ENCODE measurements at places on chromosomes 12 and 14.

GRCh38 chr12:109330282-109331230, 17.1 kb upstream of the MYO1H start:
- no peak for DNase-seq

DNA sequence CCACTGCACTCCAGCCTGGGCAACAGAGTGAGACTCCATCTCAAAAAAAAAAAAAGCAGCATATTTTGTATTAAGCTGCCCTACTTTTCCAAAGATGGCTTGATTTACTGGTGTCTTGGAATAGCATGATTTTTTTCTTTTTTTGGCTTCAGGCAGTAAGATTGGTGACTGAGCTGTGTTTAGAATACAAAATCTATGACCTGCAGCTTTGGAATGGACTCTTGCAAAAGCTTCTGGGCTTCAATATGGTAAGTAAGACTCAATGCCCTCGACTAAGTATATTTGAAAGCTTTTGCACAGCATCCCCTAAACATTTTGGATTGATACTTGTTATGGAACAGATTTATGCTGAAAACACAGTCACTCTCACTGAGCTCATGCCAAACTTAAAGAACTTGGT, 87.8 kb downstream of the KNTC1 start:
- DNase-seq, result no peak

- no peak for DNase-seq
Observed at GRCh38 chr12:116045150-116045549, 232.3 kb downstream of the MED13L start.

- no peak for DNase-seq
Observed at GRCh38 chr12:26469421-26470180, 274.2 kb downstream of the SSPN start.

DNA sequence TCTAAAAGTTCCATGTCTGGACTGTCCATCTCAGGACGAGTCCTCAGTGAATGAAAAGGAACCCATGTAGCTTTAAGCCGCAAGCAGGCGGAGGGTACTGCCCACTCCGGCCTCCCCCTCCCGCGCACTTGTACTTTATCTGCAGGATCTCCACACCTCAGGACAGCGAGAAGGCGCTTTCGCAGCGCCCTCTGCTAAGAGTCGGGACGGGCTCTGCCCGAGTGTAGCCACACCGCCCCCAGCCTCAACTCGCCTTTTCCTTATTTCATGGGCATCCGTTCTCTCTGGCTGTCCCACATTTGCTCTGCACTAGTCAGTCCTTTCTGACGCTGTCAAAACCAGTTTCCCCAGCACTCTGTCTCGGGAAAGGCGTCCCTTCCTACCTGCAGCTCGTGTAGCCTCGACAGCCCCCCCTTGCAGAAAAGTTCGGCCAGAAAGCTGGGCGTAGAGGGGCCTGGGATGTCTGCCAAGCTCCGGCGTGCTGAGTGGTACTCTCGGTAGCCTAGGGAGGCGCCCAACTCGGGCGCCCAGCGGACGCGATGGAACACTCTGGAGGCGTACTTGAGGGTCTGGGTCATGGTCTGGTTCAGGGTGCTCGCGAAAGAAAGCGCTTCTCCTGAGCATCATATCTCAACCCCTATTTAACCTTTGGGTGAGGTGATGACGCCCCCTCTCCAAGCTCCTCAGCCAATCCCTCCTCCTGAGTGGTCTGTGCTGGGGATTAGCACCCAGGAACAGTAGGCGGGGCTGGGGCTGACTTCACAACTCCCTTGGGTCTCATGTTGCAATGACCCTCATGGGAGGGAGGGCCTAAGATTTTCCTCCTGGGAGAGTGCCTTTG, at the start of gene CYP27B1:
CYP27B1 (minus strand) TSS at position 615 of the 841 bp plus-strand sequence; CDS start at position 578, 37 bp downstream.
- DNase-seq, result no peak

- no peak for DNase-seq
Observed at GRCh38 chr12:88650715-88651114, 70.4 kb upstream of the KITLG start.

DNA sequence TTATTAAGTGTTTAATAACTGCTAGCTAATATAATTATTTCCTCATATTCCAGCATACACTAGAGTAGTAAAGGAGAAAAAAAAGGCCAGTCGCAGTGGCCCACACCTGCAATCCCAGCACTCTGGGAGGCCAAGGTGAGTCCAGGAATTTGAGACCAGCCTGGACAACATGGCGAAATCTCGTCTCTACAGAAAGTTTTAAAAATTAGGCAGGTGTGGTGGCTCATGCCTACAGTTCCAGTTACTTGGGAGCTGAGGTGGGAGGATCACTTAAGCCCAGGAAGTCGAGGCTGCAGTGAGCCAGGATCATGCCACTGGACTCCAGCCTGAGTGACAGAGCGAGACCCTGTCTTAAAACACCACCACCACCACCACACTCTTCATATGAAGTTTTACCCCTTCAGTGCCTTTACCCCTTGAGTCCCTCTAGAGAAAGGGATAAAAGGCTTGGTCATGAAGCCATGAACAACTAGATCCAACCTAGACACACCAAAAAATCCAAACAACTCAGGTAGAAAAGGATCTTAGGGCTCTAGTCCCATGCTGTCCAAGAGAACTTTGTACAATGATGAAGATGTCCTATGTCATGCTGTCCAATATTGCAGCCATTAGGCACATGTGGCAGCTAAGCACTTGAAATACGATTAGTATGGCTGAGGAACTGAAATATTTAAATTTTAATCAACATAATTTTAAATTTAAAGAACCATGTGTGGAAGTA, 29.6 kb downstream of the ATXN2 start:
- no peak for DNase-seq

- peak; percentile 5 for DNase-seq
Observed at GRCh38 chr12:104604070-104604994, 147.6 kb downstream of the CHST11 start.

DNA sequence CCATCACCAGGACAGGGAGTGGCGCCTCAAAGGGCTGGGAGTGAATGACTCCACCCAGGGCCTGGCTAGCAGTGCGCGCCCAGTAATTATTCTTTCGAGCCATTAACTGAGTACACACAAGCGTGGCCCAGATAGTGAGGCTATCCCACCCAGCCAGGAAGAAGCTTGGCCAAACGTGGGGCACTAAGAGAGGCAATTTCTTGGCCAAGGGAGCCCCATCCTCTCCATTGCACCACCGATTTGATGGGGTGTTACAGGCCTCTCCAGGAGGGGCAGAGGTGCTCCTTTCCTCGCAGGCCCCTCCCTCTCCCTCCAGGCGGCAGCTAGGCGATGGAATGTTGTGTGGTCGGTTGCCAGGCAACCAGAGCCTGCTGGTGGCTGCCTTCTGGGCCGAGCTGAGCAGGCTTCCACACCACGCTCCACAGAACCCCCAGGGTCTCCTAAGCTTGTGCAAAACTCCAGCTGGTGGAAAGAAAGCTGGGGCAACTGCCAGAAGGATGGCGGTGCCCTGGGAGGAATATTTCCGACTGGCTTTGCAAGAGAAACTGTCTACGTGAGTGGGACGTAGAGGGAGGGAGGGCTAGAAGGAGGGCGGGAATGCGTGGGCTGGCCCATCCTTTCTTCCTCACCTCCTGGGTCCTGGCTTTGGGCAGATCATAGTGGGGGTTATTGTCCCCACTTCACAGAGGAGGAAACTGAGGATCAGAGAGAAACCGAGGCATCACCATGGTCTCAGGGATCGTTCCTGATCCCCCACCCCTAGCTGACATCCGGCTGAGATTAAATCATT, at the start of gene CFAP73:
CFAP73 (plus strand) TSS at position 364 of the 790 bp plus-strand sequence; CDS start at position 498, 134 bp downstream.
- no peak for DNase-seq

- no peak for DNase-seq
Observed at GRCh38 chr12:72491426-72491825, 219.3 kb downstream of the TRHDE start.

DNA sequence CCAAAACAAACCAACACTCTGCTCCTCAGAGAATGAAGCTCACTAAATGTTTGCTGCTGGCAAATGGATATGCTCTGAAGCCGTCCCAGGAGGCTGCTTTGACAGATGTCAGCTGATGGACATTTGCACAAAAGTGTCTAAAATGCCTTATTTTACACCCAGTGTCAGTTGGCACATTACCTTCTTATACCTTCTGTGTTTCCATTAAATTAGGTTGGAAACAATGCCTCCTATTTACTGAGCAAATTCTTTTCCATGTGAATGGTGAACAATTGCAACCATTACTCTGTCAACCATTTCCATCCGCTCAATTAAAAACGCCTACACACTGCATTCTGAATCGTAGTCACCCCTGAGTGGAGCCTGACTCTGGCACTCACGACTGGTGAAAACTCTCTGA, 1679.9 kb upstream of the FLRT2 start:
- no peak for DNase-seq

DNA sequence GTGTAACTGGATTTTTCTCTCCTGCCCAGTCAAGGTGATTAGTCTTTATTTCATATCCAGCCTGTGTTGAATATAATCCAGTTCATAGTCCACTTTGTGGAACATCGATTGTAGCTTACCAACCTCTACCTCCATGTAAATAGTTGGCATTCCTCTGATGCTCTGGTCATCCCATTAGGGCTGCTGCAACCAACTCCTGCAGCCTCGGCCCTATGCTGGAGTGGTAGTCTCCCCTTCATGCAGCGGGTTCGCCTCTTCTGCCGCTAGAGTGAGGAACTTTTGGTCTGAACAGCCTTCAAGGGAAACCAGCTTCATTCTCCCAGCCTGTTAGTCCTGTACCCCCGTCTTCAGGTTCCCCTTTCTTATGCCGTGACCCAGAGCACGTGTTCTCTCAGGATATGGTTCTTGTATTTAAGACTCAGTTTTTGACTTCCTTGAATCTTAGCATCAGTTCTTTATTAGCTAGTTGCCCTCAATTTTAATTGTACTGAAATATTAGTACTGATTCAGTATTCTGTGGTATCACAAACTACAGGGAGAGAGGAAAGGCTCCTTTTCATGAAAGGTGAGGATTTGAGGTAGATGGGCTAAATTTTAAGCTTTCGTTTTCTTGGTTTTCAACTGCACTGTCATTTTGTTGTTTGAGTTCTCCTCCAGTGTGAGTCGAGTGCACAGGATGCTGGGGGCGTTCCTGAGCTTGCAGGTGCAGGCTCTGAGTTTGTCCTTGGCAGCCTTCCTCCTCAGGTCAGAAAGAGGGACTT, 33.2 kb downstream of the ZNF664 start:
- no peak for DNase-seq

GRCh38 chr14:95237958-95238340, 80.6 kb upstream of the DICER1 start:
- no peak for DNase-seq
